ENCODE measurements at places on chromosomes 1 and 21.
A peak's percentile ranks its signal among the peaks of the same experiment; 100 is the strongest.

- no peak for DNase-seq
Measured at GRCh38 chr1:61951731-61952580, 209.7 kb downstream of the PATJ start.

- DNase-seq = no peak
Measured at GRCh38 chr1:90781534-90781933, 64.4 kb upstream of the BARHL2 start.

DNA sequence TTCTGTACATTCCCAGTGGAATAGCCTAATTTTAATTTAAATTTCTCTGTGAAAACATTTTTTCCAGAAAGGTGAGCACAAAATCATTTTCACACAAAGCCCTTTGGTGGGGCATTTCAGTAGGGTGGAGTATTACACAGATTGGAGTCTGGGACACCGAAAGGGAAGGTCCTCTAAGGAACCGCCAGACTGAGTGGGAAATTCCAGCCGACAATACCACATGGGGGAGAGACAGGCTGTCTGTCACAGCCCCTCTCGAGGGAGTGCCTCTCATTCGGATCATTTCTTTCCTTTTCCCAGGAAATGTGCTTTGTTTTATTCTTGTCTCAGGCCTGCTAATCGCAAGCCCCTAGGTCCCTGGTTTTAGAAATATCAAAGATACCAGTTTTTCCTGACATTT, 150.6 kb upstream of the HOOK1 start:
- DNase-seq = no peak

DNA sequence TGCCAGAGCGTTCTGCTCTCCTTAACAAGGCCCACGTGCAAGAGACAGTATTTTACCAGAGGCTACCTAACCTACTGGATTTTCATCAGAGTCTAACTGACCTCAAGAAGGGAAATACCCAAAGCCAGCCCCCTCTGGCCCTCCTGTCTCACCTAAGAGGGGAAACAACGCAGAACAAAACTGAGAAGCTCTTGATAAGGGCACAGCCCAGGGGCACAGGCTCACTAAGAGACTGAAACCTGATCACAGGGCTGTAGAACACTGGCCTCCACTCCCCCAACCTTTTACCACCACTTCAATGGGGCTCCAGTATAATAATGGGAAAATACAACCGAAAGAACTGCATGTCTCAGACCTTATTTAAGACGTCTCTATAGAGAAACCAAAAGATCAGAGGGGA, 449.5 kb upstream of the CAMK1G start:
- DNase-seq = no peak

DNA sequence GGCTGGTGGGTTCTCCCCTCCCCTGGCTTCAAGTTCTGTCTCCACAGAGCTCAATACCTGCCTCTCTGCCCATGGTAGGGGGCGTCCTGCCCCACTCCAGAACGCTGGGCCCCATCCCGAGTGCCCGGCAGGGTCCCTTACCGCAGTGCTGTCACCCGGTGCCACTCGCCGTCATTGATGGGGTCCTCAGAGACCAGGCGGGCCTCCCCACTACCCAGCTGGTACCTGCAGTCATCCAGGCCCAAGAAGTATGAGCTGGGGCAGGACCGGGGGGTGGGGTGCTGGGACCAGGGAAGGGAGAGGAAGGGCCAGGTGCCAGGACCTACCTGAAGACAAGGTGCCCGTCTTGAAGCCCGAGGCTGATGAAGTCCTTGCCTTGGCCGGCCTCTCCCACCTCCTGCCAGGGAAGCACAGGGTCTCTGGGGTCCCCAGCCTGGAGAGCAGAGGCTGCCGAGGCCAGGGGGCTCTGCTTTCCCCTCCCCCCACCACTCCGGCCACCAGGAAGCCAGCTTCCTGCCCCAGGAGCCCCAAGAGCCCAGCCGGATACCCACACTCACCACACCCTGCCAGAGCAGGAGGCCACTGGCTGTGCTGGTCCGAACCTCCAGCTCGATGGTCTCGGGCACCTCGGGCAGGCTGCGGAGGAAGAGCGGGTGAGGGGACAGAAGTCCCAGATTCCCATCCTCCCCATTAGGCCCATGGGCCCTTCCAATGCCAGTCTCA, 12.1 kb downstream of the LDLRAD2 start:
- no peak for DNase-seq

- no peak for DNase-seq
Measured at GRCh38 chr1:14110040-14110439, 410.1 kb downstream of the PRDM2 start.

- peak; percentile 23 for DNase-seq
Measured at GRCh38 chr1:160070243-160071163, 543 bp upstream of the KCNJ10 start.

GRCh38 chr1:61186753-61187152, 104.4 kb downstream of the NFIA start:
- DNase-seq = no peak

- DNase-seq = no peak
Measured at GRCh38 chr1:234882898-234883297, 245.7 kb downstream of the TOMM20 start.

GRCh38 chr21:34796518-34797200, 127.9 kb downstream of the CLIC6 start:
- DNase-seq = peak; percentile 75

DNA sequence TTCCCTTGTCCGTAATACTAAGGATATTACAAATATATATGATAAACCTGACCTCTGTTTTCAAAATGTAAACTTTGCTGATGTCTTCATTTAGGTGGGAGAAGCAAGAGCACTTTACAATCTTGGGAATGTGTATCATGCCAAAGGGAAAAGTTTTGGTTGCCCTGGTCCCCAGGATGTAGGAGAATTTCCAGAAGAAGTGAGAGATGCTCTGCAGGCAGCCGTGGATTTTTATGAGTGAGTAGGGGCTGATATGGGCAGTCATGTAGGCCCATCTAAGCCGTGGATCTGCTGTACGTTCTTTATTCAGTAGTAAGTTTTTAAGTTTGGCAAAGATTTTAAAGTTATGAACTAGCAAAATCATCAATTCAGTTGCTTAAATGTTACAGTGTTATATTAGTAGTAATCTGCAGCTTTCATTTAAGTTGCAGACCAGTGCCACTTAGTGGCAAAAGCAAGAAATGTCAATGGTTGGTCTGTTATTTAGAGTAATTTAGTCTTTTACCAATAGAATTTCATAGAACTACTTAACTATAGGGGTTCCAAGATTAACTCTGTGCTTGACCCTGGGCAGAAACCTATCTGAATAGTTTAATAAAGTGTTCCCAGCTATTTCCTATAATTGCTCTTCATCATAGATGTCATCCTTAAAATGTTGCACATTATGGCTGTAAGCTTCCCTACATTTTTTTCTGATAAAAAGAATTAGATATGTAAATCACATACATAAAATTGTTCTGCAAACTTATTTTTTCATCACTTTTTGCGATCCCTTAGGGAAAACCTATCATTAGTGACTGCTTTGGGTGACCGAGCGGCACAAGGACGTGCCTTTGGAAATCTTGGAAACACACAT, 21.3 kb downstream of the GPSM2 start:
- peak; percentile 9 for DNase-seq

GRCh38 chr1:9537863-9538668, 1.2 kb upstream of the SLC25A33 start:
- peak; percentile 84 for DNase-seq

- DNase-seq = no peak
Measured at GRCh38 chr1:81804312-81804711, 3.6 kb downstream of the ADGRL2 start.

DNA sequence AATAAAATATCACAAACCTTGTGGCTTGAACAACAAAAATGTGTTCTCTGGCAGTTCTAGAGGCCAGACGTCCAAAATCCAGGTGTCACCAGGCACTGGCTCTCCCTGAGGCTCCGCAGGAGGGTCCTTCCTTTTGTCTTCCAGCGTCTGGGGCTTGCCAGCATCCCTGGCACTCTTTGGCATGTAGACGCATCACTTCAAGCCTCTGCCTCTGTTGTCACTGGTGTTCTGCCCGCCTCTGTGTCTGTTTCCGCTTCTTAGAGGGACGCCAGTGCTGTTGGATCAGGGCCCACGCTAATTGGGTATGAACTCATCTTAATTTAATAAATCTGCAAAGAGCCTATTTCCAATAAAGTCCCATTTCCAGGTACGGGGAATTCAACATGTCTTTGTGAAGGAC, 273.7 kb upstream of the C1orf174 start:
- DNase-seq = no peak

DNA sequence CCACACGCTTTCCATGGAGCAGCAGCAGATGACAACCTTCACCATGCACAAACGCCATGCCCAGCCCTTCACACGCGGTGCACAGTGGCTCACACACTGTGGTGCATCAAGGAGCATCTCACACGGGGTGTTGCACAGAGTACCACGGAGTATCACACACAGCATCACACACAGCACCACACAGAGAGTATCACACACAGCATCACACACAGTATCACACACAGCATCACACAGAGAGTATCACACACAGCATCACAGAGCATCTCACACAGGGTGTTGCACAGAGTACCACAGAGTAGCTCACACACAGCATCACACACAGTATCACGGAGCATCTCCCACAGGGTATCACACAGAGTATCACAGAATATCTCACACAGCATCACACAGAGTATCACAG, 122.2 kb upstream of the RAB4A start:
- no peak for DNase-seq

DNA sequence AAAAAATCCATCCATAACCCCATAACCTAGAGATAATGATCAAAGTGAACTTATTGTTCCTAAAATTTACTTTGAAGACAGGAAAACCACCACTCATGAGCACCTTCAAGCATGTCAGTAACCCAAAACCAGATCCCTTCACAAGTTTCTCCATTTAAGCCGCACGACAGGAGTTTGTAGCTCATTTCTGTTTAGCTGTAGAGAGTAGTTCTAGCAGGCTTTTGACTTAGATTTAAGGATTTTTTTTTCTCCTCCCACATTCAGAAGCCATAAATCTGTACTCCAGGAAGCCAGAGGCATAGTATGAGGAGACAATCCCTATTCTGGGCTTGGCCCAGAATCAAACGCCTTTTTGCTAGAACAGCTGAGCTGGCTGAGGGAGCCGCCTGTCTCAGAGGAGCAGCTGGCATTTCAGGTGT, 25.6 kb downstream of the TOMM20 start:
- DNase-seq = peak; percentile 10

DNA sequence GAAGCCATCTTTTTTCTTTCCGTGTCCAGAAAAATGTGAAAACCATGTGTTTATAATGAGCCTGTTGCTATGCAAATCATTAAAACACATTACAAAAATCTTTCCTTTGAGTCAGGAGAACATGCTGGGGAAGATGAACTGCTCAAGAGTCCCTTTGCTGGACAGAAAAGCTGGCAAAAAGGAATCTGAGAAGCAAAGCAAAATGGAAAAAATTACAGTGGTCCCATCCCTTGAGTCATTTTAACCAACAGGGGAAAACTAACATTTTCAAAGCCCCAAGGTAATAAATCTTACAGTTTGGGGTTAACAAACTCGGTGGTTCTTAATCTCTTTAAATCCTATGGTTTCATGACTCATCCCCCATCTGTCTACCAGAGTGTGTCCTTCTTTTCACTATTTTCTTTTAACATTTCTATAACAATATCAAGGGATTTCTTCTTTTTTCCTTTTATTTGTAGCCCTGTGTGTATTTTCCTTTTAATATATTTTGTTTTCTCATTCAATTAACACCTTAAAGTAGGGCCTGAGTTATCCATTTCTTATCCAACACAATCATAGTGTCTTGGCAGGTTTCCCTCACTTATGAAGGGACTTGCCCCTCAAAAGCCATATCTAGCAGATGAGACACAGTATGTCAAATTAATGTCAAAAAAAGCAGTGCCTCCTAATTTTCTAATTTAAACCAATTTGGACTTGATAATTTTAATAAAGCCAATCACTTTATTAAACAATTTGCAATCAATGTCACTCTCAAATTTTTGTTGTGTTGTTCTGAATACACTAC, 105.4 kb downstream of the PTPN14 start:
- no peak for DNase-seq

DNA sequence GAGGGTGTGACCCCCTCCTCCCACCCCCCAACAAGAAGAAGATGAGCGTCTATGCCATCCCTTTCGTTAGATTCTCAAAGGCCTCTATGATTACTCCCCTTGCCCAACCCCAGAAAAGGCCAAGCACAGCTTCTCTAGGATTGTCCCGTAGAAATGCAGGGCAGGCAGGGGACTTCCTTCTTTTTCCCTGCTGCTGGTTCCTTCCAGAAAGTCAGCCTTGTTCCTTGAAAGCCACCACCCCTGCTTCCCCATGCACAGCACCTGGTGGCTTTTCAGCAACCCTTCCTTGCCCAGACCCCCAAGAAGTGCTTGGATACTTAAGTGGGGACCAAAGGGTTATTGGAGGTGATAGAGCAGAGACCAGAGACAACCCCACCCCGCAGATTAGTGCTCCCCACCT, 75.1 kb downstream of the ARHGEF10L start:
- DNase-seq = no peak

- DNase-seq = peak; percentile 40
Measured at GRCh38 chr1:183218971-183219615, 33.0 kb downstream of the LAMC2 start.

GRCh38 chr1:40495315-40495903, 13.2 kb upstream of the EXO5 start:
- no peak for DNase-seq

DNA sequence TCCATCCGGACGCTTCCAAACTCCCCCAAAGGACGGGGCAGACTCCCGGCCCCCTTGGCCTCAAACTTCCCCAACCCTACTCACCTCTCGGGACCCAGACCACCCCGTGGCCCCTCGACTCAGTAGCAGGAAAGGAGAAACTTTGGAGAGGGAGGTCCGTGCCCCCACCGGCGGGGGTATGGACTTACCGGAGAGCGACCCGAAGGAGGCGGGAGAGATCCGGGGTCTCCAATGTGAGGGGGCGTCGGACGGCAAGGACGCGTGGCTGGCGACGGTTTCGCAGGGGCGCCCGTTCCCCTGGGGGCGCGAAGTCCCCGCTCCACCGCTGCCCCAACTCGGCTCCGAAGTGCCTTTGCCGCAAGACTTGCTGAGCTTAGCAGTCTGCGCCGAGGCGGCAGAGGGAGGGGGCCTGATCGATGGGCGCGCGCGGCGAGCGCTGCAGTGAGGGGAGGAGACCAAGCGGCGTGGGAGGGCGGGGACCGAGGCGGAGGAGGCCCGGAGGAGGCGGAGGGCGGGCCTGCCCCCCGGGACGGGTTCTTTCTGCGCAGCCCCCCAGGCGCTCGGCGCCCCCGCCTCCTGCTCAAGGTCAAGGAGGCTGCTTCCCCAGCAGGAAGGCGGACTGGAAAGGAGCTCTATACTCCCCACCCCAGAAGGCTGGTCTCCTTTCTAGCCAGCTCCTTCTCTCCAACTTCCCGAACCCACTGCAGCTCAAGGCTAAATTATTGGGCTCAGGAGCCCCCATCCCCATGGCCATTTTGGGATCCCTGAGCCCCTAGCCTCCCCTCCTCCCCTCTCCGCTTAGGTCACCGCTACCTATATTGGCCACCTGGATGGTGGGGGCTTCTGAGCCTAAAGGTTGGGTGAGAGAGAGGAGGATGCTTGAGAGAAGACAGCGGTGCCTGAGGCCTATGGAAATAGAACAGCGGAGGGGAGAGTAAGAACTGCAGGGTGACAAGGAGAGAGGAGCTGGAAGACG, at the start of gene SYT2:
Gene SYT2, minus strand, starts transcription at position 385 of the 976 bp plus-strand sequence. CDS start 104,682 bp downstream, outside the sequence.
- DNase-seq = no peak

DNA sequence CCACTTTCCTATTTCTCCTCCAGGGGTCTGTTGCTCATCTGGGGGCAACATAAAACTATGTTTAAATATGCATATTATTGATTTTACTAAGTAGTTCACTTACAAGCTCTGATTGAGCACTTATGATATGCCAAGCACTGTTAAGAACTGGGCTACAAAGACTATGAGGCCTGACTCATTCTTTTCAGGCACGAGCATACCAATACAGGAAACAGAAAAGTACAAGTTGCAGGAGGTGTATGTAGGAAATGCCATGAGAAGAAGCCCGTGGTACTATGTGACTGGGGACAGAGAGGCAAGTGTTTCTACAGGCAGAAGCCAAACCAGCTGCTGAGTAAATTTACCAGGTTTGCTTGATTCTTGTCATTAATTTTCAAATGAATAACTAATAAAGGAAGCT, 120.4 kb upstream of the PTGFR start:
- no peak for DNase-seq

Data from NCI-H2029 treated with DMSO at 0.1 percent for 48 hours (cell line).